ENCODE measurements at places on chromosomes 3 and 15. TPM values are rescaled to one million over a fixed set of nuclear protein-coding genes. Genes with fewer than 3 reads are reported as not detected.

DNA sequence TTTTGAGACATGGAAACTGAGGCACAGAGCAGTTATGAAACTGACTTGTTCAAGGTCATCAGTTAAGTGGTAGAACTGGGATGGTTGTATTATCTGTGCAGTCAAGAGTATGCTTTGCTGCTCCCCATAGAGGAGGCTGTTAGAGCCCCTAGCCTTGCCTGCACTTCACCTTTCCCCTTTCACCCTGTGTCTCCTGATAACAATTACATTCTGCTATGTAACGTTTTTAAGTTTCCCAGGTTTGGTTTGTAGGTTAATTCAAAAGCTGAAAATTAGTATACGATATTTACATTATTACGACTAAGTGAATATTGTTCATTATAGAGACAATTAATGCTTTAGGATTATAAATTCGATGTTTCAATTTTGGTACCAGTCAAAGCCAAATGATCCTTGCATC is 89.9 kb downstream of the ECT2 start:
- H3K36me3 ChIP-seq, result no peaks in the 10 kb centered on the region
- H3K4me1 ChIP-seq, result no peaks in the 10 kb centered on the region
- peaks cover 13% of the 10 kb centered on the region for H3K27me3 ChIP-seq
- DNase-seq, result no peak
- no peak overlapping the region for H3K4me3 ChIP-seq

GRCh38 chr15:72554471-72555425 is 80.6 kb downstream of the ARIH1 start:
- no peak overlapping the region for H3K27ac ChIP-seq
- H3K4me3 ChIP-seq, result no peak overlapping the region
- peaks cover 8% of the 10 kb centered on the region for H3K36me3 ChIP-seq
- peaks cover 5% of the 10 kb centered on the region for H3K4me1 ChIP-seq
- H3K27me3 ChIP-seq, result no peaks in the 10 kb centered on the region
- DNase-seq, result peak; percentile 84

GRCh38 chr3:126441256-126441880 is 34.3 kb downstream of the ZXDC start:
- no peak overlapping the region for H3K4me3 ChIP-seq
- H3K27me3 ChIP-seq, result no peaks in the 10 kb centered on the region
- no peak for DNase-seq
- H3K27ac ChIP-seq, result no peak overlapping the region
- peaks cover 2% of the 10 kb centered on the region for H3K36me3 ChIP-seq
- H3K4me1 ChIP-seq, result peaks cover 2% of the 10 kb centered on the region

DNA sequence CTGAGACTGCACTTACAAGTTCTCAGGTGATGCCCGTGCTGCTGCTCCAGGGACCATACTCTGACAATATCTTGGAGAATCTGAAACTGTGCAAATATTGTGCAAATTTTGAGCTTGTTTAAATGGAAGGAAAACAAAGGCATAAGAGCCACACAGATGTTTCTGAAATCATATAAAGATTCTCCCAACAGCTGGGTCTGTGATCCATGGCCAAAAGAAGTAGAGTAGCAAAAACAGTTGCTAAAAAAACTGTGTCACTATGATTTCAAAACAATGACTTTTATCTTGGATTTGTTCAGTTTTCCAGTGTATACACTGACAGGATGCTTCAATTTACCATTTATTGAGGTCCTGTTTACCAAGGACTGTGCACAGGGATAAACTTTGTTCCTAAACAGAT is 25.3 kb downstream of the NPTN start:
- no peak overlapping the region for H3K27ac ChIP-seq
- DNase-seq, result no peak
- H3K4me3 ChIP-seq, result no peak overlapping the region
- H3K36me3 ChIP-seq, result no peaks in the 10 kb centered on the region

DNA sequence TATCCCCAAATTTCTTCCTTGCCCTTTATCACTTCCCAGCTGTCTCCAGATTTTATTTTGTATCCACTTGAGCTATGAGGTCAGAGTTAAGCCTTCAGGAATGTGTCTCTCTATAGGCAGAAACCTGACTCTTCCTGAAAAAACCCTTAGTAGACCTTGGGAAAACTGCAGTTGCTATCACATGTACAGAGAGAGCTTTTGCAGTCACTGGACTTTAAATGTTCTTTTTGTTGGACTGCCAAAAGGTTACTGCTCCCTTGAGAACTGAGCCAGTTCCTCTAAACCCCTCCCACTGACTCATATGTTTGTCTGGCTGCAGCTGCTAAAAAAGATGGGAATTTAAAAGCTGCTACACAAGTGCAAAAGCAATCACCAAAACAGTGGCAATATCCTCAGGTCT is 169.1 kb upstream of the CCDC54 start:
- no peaks in the 10 kb centered on the region for H3K36me3 ChIP-seq
- DNase-seq, result peak; percentile 99
- no peaks in the 10 kb centered on the region for H3K27me3 ChIP-seq
- H3K4me3 ChIP-seq, result no peak overlapping the region

Gene ITIH1
- not detected for polyA plus RNA-seq

Gene TRH
- not detected for polyA plus RNA-seq
